ENCODE measurements at places on chromosomes 5 and 9.

DNA sequence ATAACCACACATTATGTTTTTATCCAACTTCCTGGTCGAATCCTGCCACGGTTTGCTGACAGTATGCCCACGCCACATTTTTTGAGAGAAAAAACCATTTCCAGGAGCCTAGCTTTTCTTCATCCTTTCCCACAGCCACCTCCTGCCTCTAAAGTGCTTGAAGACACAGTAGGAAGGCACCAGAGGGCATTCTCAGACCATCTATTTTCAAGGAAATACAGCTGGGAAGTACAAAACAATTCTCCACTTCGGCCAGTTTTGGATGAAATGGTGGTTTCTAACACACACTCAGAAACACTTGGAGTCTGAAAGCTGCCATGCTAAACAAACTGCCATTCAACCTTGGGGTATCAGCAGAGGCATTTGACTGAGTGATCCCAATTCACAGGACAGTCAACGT is 86.3 kb upstream of the RPS23 start:
- DNase-seq = peak; percentile 65

- DNase-seq = no peak
Observed at GRCh38 chr5:81904166-81904565, 67.7 kb upstream of the ATG10 start.

DNA sequence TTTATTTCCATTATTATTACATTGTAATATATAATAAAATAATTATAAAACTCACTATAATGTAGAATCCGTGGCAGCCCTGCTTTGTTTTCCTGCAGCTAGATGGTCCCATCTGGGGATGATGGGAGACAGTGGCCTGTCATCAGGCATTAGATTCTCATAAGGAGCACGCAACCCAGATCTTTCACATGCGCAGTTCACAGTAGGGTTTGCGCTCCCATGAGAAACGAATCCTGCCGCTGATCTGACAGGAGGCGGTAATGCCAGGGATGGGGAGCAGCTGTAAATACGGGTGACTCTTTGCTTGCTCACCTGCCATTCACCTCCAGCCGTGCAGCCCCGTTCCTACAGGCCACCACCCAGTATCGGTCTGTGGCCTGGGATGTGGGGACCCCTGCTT is 1879.3 kb upstream of the WWC1 start:
- no peak for DNase-seq

GRCh38 chr5:143824851-143825720 is 13.1 kb downstream of the HMHB1 start:
- peak; percentile 67 for DNase-seq

- no peak for DNase-seq
Observed at GRCh38 chr9:36165826-36166167, 3.4 kb upstream of the CCIN start.

GRCh38 chr9:82729991-82730589 is 332.9 kb downstream of the RASEF start:
- DNase-seq = no peak

- DNase-seq = no peak
Observed at GRCh38 chr5:78060421-78060820, 234.1 kb downstream of the AP3B1 start.

- DNase-seq = no peak
Observed at GRCh38 chr5:1669276-1670155, 130.1 kb downstream of the MRPL36 start.

DNA sequence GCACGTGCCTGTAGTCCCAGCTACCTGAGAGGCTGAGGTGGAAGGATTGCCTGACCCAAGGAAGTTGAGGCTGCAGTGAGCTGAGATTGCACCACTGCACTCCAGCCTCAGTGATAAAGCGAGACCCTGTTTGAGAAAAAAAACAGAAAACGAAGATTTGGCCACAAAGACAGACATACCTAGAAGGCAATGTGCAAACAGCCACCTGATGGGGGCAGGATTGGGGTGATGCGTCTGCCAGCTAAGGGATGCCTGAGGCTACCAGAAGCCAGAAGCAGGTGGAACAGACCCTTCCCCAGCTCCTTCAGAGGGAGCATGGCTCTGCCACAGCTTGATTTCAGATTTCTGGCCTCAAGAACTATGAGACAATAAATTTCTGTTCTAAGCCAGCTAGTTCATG is 2.9 kb downstream of the HIGD2A start:
- DNase-seq = no peak

GRCh38 chr9:114126247-114127060 is 27.4 kb upstream of the KIF12 start:
- DNase-seq = no peak

GRCh38 chr9:11946531-11946930 is 746.7 kb upstream of the TYRP1 start:
- no peak for DNase-seq

DNA sequence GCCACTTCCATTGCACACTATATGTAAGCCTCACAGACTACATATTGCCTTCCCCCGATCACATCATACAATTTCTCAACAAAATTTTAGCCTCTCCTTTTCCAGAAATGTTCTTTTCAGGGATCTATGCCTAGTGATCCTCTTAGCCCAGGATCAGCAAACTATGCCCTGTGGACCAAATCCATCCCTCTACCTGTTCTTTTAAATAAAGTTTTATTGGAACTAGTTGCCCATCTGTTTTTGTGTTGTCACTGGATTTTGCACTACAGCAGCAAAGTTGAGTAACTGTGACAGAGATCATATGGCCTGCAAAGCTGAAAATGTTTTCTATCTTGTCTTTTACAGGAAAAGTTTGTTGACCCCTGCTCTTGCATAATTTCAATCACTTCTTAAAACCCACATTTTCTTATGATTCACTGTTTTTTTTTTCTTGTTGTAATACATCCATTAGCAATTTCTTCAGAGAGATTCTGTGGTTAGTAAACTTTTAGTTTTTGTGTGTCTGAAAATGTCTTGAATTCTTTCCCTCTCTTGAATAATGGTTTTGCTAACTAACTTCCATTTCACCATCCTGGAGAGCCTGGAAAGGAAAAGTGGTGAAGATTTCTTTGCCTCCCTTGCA is 7.1 kb downstream of the TXNDC8 start:
- DNase-seq = no peak

DNA sequence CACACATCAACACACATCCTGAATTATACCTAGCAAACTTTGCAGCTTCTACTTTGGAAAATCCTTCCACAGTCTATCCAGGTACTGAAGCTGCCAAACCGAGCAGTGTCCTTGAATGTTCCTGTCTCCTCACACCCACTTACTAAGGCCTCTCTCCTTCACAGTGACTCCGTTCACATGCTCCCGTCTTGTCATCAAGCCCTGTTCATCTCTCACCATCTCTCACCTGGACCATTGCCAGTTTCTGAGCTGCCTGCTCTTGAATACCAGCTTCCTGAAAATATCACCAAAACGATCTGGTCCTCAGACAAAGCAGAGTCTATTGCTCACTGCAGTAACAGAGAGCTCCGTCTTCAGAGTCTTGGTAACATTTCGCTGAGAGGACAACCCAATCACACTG is 57.4 kb downstream of the GCNT1 start:
- DNase-seq = no peak

DNA sequence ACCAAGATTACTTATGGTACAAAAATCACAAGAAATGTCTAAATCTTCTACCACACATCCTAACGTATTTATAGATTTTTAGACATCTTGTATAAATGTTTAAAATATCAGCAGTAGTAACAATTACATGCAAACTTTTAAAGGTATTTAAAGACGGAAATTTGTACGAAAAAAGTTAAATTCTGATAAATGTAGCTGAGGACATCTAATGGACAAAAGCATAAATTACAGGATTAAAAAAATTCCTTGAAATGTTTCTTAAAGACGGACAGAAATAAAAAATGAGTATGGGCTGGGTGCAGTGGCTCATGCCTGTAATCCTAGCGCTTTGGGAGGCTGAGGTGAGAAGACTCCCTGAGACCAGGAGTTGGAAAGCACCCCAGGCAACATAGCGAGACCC is 15.8 kb downstream of the ERCC8 start:
- DNase-seq = no peak

Data from right lung (tissue), 10 donors.